Activated CD4-positive, alpha-beta T cell treated with anti-CD3 and anti-CD28 coated beads for 36 hours (primary cell): ENCODE measurements at places on chromosomes 2 and 18. TPM values are rescaled to one million over a fixed set of nuclear protein-coding genes. Genes with fewer than 3 reads are reported as not detected.
A peak's percentile ranks its signal among the peaks of the same experiment; 100 is the strongest.

GRCh38 chr18:76756531-76757253, 65.7 kb upstream of the ZNF236 start:
- DNase-seq, result no peak

GRCh38 chr2:218963601-218964000, 4.1 kb downstream of the CDK5R2 start:
- DNase-seq, result no peak

- no peak for DNase-seq
These were observed 159.1 kb downstream of the GALNT1 start for GRCh38 chr18:35740656-35741055.

DNA sequence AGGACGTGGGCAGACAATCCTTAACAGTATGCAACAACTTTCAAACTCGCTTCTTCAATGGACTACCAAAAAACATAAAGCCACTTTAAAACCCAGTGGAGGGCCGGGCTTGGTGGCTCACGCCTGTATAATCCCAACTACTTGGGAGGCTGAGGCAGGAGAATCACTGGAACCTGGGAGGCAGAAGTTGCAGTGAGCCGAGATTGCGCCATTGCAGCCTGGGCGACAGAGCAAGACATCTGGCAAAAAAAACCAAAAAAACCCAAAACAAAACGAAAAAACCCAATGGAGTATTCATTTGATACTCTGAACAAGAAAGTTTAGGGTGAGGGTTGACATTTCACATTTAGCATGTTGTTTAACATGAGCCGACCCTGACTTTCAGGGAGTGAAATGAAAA, 14.0 kb downstream of the RNF125 start:
- DNase-seq, result no peak

DNA sequence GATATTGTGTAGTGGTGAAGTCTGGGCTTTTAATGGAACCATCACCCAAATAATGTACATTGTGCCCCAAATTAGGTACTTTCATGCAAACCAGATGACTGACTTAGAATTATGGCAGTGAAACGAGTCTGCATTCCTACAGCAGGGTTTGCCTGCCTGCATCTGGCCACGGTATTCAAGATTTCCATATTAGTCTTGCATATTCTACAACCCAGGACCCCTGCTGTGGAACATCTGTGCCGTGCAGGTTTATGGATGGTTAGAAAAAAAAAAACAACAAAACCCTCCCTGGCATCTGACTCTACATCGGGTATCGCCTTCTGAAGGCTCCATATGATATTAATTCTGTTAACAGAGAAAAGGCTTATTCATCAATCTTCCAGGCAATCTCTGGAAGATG, 394.8 kb downstream of the DCDC2C start:
- no peak for DNase-seq

DNA sequence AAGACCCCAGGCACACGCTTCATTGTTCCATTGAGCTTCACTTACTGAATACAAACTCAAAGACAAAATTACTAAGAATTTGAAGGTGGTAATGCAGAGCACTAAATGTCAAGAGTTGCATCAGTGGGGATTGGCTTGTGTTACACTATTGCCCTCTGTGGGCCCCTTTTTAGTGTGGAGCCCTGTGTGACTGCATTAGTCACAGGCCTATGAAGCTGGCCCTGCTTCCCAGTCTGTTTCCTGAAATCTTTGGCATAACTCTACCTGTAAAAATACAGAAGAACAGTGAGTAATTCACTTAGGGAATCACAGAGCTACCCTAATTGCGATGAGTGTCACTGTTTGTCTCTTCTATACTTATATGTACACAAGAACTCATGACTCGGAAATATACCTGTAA, 40.0 kb upstream of the STPG4 start:
- DNase-seq, result peak; percentile 14

DNA sequence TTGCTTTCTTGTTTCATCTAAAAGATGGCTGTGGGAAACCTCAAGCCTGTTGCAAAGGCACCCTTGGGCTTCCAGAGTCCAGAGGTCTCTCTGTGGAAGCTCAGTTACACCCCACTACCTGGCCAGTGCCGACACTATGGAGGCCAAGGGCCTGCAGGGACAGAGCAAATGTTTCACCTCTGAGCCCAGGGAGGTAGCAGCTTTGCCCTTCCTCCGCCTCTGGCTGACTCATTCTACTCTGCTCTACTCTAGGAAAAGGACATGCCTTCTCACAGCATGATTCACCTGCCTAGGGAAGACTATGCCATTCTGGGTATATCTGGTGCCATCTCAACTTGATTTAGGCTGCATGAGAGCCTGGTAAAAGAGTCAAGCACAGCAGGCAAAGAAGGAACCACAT, 12.2 kb downstream of the MYOM1 start:
- peak; percentile 27 for DNase-seq

GRCh38 chr2:120396013-120396860, 50.3 kb downstream of the INHBB start:
- peak; percentile 1 for DNase-seq

BCL11A gene
- 0.98 TPM for total RNA-seq

PSMA8 gene
- 2.0 TPM for total RNA-seq
